ENCODE measurements at places on chromosomes 5 and 9.

DNA sequence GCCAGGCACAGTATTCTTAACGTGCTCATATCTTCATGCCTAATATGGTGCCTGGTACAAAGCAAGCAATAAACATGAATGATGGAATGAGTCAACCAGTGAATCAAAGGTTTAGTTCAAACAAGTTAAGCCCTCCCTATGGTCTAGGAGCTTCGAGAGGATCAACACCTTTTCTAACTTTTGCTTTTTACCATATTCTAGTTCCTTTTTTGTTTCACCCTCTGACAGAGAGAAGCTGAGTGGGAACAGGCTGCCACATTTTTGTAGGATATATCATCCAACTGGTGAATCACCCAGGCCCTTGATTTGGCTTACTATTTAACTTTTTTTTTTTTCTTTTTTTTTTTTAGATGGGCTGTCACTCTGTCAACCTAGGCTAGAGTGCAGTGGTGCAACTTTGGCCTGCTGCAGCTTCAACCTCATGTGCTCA is 39.3 kb upstream of the TNC start:
- peak; percentile 85 for DNase-seq

DNA sequence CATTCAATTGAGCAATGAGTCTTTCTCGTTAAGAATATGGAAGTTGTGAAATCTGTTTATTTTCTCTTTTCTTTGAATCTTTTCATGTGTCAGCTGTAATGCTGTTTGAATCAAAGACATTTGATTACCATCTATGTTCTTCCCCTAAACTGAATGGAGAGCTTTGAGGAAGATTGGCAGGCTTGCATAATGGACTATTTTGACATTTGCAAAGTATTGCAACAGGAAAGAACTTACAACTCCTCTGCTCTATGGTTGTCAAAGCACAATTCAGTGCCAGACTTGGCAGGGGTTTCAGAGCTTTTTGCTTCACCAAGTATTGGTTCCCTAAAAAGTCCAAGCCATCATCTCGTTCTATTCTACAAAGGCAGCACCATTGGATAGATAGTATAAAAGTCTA is 549.0 kb upstream of the NUDT12 start:
- DNase-seq, result no peak

DNA sequence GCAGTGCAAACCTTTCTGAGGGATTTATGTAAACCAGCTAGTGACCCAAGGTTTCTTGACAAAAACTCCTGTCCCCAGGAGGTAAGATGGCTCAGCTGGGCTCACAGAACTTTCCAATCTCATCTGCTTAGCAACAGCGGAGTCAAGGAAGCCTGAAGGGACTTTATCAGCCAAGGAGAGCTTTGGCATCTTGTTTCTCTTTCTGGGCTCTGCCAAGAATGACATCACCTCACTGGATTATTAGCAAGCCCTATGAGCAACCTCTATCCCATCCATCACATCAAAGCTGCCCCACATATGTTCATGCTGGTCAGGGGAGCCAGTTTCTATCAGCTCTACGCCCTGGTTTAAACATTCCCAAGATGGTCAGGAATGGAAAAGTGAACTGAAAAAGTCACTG is 461.3 kb downstream of the ENC1 start:
- peak; percentile 94 for DNase-seq

GRCh38 chr9:20551236-20551635 is 71.1 kb downstream of the MLLT3 start:
- DNase-seq, result peak; percentile 39

- peak; percentile 12 for DNase-seq
These were observed 96.0 kb downstream of the SLIT3 start for GRCh38 chr5:169204788-169205400.
